ENCODE measurements at places on chromosomes 4 and X. TPM values are rescaled to one million over a fixed set of nuclear protein-coding genes. Genes with fewer than 3 reads are reported as not detected.

Gene PF4V1
- not detected for polyA plus RNA-seq

Gene SOWAHB
- polyA plus RNA-seq: 0.12 TPM

Gene DGKK
- polyA plus RNA-seq: 6.2 TPM

Gene CENPE
- polyA plus RNA-seq: 2.1 TPM

GRCh38 chr4:174222266-174222872 lies 61.1 kb downstream of the FBXO8 start:
- peak; percentile 16 for DNase-seq

DNA sequence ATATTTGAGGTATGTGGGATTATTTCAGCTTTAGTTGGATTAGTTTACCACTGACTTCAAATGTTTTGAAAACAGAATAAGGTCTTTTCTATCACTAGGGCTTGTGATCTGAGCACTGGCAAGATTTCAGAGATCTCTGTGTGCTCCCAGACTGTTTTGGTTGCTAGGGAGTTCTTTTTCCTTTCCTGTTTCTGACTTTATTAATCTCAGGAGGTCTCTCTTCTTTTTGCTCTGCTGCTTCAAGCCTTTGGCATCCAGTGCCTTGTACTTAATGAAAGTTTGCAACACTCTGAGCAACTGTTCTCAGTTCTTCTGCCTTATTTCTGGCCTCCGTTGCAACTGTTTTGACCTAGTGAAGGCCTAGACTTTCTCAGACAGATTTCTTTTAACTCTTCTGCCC lies 32.1 kb upstream of the PAQR3 start:
- no peak for DNase-seq

DNA sequence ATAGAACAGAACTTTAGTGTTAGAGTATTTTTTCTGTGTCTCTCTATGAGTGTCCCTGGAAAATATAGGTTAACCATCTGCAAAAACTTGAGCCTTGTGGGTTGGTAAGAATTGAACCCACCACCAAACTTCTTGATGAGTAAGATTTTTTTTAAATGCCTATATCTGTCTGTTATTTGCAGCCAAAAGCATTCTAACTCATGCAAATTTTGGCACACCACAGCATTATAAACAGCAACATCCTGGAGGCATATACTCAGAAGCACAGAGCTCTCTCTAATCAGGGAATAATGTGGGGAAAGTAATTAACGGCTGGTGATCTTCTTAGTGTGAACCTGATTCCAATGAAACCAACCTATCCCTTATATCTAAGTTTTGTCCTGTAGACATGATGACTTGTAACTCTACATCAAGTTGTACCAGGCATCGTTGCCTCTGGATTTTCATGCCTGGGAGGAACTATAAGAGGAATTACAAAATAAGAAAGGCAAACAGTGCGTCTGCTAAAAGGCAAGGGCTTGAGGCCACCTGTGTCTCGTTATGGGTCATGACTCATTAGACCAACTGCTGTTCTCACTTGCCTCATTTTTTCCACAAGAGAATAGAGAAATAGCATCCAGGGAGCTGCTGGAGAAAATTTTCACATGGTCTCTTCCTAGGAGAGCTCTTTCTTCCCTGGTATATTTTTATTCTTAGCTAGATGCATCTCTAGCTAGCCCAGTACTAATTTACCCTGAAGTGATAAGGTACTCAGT lies 202.4 kb downstream of the CHIC2 start:
- no peak for DNase-seq

- no peak for DNase-seq
These were observed 23.0 kb upstream of the DHX15 start for GRCh38 chr4:24607334-24607733.

- DNase-seq: no peak
These were observed 248.0 kb downstream of the SPATA18 start for GRCh38 chr4:52299120-52299519.

- no peak for DNase-seq
These were observed 171.5 kb upstream of the VEGFC start for GRCh38 chr4:176964116-176964691.

- no peak for DNase-seq
These were observed 13.4 kb downstream of the P2RY10 start for GRCh38 chrX:78958419-78959116.

DNA sequence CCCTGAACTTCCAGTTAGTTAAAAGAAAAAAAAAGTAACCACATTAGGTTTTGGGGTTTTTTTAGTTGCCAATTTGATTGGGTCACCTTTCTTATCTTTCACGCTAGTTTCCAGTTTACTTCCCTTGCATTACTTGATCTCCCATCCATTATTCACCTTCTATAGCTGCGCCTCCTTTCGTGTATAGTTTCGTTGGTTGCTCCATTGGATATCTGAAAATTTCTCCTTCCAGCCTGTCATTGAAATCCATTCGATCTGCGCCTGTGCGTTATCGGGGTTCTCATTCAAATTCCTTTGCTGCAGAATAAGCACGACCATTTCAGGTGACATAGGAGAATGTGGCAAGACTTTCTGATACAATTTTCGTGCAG lies 764 bp downstream of the TRAPPC11 start:
- DNase-seq: no peak

- DNase-seq: no peak
These were observed 186.3 kb upstream of the FGF13 start for GRCh38 chrX:138897621-138898492.

GRCh38 chrX:83508526-83509253 lies 600 bp downstream of the POU3F4 start:
- DNase-seq: no peak

GRCh38 chrX:37367946-37368345 lies 18.8 kb downstream of the PRRG1 start:
- no peak for DNase-seq

DNA sequence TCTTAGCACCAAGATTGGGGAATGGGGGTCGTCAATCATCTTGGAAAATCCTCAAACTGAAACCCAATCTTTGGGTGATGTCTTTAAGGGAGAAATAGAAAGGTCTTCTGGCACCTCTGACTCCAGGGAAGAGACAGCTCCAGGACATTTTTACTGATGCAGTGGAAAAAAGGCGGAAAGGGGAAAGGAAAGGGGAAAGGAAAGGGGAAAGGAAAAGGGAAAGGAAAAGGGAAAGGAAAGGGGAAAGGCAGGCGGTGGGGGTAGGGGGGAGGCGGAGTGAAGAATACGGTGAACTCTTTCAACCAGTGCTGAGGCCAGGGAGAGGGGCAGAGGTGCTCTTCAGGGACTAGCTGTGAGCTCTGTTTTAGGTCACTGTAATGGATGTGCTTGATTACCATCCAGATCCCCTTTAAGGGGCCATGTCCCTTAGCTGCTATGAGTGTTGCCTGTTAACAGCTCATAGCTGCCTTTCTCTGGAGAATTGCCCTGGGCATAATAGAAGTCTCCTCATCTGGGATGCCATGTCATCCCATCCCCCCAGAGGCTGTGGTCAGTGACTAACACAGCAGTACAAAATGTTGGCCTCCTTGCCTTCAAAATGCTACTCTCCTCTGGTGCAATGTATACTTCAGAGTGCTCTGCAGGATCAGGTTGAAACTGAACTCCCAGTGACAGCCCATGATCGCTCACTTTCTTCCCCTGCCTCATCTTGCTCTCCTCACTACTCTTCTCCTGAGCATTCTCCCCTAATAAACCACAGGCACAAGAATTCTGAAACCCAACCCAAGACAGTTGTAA lies 92.4 kb upstream of the AP1S2 start:
- DNase-seq: no peak

- DNase-seq: peak; percentile 6
These were observed 18.0 kb downstream of the FAM9A start for GRCh38 chrX:8783097-8783713.

All from HepG2 (cell line).